Stimulated activated CD8-positive, alpha-beta memory T cell treated with anti-CD3 and anti-CD28 coated beads, Interleukin-15, amount 100 ng/mL, for 24 hours (primary cell): ENCODE measurements at places on chromosomes 7 and 10.

GRCh38 chr10:6119423-6119822 is 30.6 kb downstream of the RBM17 start:
- no peak for DNase-seq

- no peak for DNase-seq
These were observed 15.8 kb downstream of the ANXA7 start for GRCh38 chr10:73398024-73398423.

DNA sequence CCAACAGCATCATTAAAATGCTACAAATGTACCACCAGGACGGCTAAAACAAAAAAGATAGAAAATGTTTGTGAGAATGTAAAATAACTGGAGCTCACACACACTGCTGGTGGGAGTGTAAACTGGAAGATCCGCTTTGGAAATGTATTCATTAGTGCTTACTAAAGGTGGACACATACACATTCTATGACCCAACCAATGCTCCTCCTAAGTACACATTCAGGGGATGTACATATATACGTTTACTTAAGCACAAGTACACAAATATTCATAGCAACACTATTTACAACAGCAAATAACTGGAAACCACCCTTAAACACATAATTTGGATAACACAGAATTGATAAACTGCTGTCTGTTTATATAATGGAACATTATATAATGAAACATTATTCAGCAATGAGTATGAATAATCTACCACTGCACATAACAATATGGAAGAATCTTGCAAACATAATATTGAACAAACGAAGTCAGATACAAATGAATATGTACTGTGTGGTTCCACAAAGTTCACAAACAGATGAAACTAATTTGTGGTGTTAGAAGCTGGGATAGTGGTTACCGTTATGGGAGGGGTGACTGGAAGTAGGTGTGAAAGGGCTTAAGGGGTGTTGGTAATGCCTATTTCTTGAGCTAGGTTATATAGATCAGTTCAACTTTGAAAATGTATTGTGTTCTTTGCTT is 52.1 kb downstream of the STRA8 start:
- DNase-seq, result no peak

DNA sequence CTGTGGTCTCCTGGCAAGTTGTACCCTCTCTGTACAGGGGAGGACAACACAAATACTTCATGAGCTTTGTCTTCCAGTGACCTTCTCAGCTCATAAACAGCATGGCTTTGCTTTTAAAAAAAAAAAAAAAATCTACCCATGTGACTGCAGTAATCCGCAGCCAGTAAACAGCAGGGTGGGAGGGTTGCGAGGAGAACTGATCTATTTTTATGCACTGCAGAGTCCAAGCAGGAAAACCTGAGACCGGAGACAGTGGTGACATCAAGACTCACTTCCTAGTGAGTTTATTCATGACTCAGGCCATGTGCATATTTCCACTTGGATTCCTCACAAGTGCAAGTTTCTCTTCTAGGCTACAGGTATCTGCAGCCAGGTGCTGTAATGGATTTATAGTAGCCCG is 127.9 kb downstream of the NRF1 start:
- no peak for DNase-seq

DNA sequence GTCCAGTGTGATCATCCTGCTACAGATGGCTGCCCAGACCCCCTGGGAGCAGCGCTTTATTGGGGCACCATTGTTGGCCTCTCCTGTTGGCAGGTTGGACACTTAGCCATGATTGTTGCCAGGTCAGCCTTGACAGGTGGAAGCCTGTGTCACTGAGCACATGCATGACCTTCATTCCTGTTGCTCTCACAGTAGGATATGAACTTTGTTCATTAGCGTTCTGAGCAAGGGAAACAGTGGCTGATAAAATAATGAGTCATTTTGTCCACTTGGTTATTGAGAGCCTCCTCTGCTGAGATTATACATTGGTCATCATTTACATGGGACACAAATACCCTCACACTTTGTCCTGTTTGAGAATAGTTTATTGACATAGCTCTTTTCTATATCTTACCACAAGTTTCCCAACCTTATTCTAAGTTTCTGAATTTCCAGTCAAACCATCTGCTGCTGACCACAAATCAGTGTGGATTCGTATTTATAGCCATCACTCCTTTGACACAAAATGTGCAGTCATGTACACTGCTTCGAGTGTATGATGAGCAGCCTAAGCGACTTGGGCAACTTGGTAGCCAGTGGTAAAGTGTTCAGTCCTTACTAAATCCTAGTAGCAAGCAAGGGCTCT is 102.6 kb downstream of the TPST1 start:
- DNase-seq, result no peak

GRCh38 chr10:77866598-77866997 is 60.0 kb downstream of the DLG5 start:
- DNase-seq, result no peak

DNA sequence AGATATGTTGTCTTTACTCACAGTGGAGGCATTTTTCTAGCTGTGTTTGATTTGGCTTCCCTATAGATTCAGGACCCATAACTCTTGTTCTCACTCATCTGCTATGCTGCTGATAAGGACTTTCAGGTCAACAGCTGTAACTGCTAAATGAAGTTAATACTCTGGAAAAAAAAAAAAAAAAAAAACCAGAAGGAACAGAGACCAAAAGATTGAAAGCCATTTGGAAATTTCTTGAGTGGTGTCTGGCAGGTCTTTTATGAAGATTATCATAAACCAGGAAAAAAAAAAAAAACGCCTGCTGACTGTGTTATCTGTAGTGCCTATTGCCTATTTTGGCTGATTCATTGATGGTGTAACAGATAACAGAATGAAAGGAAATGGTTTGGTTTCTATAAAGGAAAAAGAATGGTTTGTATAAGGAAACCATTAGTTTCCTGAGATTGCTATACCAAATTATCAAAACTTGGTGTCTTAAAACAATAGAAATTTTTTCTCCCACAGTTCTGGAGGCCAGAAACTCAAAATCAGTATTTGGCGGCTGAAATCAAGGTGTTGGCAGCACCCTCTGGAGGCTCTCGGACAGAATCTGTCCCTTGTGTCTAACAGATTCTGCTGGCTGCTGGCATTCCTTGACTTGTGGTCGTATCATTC is 60.5 kb upstream of the BET1 start:
- DNase-seq, result no peak

DNA sequence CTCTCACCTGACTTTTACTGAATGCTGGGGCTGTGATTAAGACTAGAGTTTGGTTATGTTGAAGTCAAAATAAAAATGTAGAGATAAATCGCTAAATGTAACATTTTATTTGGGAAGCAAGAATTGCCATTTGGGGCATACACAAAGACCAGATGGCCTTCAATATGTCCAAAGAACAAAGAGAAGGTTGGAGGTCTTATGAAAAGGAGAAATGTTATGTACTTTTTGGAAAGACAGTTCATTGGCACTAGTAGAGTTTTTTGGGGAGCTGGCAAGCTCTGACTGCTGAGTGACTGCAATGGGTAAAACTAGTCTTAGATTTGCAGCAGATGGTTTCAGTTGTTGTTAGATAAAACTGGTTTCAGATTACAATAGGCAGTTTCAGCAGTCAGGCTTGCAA is 35.6 kb upstream of the GALNT17 start:
- no peak for DNase-seq

DNA sequence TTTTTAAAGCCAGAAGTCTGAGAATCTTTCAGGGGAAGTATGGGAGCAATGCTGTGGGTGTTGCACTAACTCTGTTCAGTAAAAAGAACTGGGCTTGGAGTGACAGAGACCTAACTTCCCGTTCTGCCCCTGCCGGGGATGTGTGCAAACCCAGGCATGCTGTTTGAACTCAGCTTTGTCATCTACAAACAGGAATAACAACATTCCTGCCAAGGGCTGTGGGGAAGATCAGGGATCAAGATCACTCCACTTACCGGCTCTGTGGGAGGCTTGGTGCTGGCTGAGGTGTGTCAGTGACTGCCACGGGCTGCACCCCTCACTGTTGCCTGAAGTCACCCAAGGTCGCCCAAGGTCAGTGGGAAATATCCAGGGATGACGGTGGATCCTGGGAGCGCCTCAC is 23.1 kb upstream of the DRGX start:
- no peak for DNase-seq

DNA sequence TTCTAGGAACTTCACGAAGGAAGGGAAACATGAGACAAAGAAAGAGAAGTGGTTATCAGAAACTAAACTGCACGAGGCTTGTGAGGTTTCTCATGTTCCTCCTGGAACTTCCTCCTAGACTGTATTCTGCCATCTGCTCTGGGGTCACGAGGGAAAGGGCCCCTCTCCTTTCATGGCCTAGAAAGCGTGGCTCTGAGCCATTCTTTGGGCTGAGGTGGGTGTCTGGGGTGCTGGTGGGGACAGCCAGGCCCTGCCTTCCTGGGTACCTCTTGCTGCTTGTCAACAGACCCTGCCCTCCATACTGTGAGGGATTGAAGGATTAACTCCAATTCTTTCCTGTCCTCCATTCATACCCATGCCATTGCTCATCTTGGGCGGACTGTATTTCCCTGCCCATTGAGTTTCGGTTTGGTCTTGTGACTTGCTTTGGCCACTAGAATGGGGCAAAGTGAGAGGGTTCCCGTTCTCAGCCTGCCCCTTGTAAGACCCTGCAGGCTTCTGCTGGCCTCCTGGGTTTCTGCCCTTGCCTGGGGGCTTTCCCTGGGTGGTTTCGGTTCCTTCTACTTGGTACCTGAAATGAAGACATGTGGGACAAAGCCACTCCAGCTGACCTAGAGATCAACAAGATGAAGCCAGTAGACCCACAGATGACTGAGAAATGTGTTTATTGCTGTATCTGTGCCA is 14.9 kb upstream of the GIMAP8 start:
- DNase-seq, result no peak

DNA sequence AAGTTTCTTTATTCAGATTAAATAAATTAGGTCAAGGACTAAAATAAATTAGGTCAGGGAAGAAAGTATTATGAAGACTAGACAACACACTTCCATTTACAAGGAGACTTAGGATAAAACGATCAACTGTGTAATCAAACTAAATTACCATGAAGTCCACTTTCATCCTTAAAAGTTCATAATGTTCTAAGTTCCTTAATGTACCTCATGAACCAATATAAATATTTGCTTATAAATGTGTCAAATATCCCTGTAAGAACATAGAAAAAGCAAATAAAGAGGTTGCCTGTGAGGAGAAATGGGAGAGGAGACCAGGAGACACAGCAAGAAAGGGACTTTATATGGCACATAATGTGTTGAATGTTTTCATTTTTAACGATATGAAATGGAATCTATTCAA is 345.6 kb downstream of the PARD3 start:
- DNase-seq, result no peak

DNA sequence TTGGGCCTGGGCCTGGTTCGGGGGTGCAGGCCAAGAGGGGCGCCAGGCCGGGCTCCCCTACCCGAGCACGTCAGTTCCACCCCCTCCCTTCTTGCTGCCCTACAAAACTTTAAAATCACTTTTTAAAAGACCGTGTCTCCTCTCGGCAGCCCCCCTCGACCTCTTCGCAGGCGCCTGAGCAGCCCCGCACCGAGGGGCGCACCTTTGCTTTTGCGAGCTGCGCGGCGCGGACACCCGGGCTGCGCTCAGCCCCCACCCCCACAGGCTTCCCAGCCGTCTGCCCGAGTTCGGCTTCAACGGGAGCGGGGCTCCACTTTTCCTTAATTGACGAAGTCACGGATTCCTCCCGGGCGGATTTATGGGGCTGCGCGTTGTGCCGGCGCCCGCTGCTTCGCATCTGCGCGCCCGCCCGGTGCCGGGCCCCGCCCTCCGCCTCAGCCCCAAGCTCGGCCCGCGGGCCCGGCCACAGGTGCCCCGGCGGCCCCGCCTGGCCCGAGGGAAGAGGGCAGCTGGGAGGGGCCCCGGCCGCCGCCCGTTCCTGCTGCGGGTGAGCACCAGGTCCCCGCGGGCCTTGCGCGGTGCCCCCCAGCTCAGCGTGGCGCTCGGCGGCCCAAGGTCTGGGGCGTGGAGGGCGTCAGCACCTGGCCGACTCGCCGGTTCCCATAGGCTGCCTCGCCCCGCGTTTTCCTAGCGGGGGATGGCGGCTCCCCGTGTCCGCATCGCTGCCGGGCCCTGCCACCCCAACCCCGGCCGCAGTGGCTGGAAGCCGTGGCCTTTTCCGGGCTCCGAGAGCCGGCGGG is 10.8 kb upstream of the MNX1 start:
- DNase-seq, result no peak

GRCh38 chr10:101693651-101693977 is 1.4 kb downstream of the FBXW4 start:
- DNase-seq, result no peak

GRCh38 chr7:11726001-11726793 is 105.8 kb downstream of the THSD7A start:
- DNase-seq, result no peak

DNA sequence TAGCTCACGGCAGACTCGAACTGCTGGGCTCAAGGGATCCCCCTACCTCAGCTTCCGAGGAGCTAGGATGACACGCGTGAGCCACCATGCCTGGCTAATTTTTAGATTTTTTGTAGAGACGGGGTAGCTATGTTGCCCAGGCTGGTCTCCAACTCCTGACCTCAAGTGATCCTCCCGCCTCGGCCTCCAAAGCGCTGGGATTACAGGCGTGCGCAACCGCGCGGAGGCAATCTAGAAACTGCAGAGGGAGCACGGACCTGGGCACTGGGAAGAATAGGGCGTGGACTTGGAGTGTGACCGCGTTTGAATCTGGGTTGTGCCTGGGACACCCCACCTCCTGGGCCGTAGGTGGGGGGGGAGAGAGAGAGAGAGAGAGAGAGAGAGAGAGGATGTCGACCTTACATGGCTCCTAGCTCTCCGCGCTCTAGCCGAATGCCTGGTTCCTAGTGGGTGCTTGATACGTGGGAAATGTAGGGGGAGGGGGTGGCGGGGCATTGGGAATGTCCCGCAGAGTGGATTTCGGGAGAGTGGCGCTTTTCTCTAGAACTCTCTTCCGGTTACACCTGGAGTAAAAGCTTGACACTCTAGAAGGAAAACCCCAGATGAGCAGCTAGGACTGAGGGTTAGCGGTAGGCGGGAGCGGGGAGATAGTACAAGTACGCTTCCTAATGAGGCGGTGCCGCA is 1.2 kb upstream of the MAP3K8 start:
- DNase-seq, result no peak

GRCh38 chr7:84665339-84665738 is 470.8 kb upstream of the SEMA3A start:
- no peak for DNase-seq
